ENCODE measurements at places on chromosomes 3 and 15.

DNA sequence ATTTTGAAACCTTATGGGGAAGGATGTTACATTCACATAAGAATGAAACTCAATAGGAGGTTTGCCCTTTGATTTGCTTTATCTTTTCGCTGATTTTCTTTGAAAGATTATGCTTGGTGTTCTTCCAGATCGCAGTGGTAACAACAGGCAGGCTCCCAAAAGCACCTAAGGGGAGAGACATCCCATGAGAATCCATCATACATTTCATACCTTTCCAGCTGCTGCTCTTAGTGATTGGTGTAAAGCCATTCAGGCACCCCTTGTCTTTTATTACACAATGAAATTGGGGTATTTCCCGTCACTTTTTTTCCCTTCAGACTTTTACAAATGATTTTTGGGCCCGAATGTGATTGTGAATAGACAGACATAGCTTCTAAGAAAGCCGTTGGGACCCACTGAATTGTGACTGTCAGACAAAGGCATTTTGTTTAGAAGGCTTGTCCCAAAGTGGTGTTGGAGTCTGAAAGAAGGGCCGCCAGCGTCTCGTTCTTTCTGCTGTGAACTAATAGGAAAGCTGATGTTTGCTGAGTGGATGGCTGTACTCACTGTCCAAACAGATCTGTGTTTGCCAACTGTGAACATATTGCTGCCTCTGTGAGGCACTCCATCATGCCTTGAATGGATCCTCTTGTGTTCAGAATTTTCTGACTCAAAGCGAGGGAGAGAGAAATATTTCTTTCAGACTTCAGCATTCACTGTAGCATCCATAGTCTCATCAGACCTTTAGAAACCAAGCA lies 164.3 kb downstream of the FNDC3B start:
- DNase-seq = no peak

GRCh38 chr15:32825219-32825618 lies 107.4 kb downstream of the GREM1 start:
- no peak for DNase-seq

DNA sequence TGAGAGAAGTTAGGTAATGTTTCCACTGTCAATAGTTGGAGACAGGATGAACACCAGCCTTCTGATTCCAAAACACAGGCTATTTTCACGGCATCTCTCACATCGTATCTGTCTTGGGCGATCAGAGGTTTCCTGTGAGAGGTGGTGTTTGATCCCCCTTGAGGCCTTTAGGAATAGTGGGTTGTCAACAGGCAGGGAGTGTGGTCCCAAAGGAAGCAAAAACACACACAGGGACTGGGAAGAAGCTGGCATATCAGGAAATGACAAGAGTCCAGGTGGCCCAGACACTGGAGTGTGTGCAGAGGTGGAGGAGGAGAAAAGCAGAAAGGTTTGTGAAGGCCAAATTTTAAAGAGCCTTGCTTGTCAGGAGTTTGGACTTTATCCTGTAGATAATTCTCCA lies 6.6 kb upstream of the MAGEF1 start:
- no peak for DNase-seq

DNA sequence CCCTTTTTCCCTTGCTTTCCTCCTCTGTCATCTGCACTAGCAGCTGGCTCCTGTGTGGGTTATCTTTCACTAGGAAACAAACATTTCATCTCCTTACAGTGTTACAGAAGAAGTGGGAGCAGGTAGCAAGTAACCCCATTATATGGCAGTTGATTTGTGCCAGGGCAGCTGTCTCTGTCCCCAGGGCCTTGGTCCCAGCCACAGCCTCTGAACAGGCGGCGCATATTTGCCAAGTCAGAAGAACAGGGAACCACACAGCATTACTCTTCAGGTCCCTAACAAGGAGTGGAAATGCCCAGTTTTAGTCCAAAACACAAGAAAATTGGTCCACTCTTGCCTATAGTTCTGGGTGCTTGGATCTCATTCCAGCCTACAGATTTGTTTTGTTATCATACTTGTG lies 80.7 kb upstream of the PXYLP1 start:
- DNase-seq = no peak

- DNase-seq = no peak
Measured at GRCh38 chr15:69919816-69920215, 177.9 kb downstream of the TLE3 start.

DNA sequence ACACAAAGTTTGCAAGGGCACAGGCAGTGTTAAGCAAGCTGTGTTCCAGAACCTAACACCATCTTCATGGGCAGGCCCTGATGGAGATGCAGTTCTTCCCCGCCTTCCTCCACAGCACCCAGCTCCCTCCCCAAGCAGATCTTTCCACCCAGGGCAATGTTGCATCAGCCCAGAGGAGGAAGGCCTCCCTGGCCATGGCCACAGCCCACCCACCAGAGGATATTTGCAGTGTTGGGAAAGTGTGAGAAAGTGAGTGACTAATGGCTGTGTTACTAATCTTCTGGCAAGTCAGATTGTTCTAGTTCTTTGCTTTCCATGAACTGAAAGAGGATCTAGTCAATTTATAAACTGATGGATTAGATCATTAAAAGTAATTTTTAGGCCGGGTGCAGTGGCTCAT lies 42.0 kb upstream of the ATP10A start:
- DNase-seq = no peak

- DNase-seq = no peak
Measured at GRCh38 chr15:43204016-43204901, 16.6 kb downstream of the EPB42 start.

- no peak for DNase-seq
Measured at GRCh38 chr15:82966671-82967071, 14.2 kb upstream of the HOMER2 start.

- DNase-seq = no peak
Measured at GRCh38 chr3:133457465-133458067, 57.7 kb downstream of the BFSP2 start.

- no peak for DNase-seq
Measured at GRCh38 chr3:120682095-120682681, at the start of gene HGD. TSS of gene HGD (minus strand) at chr3:120682239. CDS start at chr3:120682111, 128 bp downstream.

DNA sequence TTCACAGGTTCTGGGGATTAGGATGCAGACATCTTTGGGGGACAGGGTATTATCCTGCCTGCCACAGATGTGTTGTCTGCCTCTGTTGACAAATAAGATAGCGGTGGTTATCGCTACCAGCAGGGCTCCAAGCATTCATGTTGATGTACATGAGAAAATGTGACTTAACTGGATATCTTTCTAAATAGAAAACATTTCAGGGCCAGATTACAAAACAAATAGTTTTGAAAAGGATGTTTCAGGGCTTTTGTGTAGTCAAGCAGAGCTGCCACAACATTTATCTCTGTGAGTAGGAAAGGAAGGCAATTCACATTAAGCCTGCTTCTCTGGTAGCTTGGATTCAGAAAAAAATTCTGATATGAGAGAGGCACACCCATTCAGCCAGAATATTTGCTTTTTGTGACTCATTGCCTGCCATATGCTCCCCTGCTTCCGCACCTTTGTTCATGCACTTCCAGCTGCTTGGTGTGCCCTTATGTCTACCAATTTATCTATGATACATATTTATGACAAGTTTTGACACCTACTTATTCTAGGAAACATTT lies 22.8 kb downstream of the PLS1 start:
- DNase-seq = no peak

- no peak for DNase-seq
Measured at GRCh38 chr3:38601956-38602550, 47.4 kb downstream of the SCN5A start.

All from activated CD8-positive, alpha-beta memory T cell treated with anti-CD3 and anti-CD28 coated beads for 4 hours (primary cell).